Pericardium fibroblast (primary cell): ENCODE measurements at places on chromosomes 2 and 18. TPM values are rescaled to one million over a fixed set of nuclear protein-coding genes. Genes with fewer than 3 reads are reported as not detected.

Gene COLEC12
- 16.8 and 107 TPM in 2 replicates for total RNA-seq

Gene LYPD6B
- 0.47 TPM in 1 of 2 replicates, not detected in the other for total RNA-seq

Gene DSC2
- 0.09 and 3.7 TPM in 2 replicates for total RNA-seq

Gene GPR39
- total RNA-seq, result 0.12 and 0.94 TPM in 2 replicates

Gene HOXD12
- total RNA-seq, result not detected in 2 replicates

Gene ADD2
- 0.12 and 1.2 TPM in 2 replicates for total RNA-seq
